ENCODE measurements at places on chromosomes 6 and 20.

DNA sequence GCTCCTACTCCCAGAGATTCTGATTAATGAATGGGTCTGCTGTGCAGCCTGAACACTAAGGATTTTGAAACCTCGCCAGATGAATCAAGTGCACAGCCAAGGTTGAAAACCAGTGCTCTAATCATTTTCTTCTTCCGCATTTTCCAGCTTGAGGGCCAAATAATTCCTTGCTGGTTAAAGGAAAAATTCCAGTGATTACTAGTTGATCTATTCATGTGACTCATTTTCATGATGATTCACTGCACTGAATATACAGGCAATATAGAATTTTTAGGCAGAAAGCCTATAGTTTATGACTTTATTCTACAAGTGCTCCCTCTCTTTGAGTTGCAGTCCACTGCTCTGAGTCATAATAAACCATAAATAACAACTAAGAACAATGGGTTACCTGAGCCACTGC, 80.6 kb upstream of the PROKR2 start:
- DNase-seq, result no peak

DNA sequence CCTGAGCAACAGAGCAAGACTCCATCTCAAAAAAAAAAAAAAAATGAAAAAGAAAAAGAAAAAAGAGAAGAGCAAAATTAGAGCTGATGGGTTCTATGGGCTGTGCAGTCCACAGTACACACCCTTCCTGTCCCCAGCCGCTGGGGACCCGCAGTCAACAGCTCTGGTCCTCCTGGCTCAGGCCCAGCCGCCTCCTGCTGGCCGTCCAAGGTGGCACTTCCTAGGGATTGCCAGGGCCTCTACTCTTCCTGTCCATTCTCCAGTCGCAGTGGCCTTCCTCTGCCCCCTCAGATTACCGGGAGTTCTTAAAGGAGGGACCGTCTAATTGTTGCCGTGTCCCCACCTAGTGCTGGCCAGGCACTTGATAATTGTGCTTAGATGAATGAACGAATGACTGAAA, 41.7 kb downstream of the TMEM242 start:
- no peak for DNase-seq

DNA sequence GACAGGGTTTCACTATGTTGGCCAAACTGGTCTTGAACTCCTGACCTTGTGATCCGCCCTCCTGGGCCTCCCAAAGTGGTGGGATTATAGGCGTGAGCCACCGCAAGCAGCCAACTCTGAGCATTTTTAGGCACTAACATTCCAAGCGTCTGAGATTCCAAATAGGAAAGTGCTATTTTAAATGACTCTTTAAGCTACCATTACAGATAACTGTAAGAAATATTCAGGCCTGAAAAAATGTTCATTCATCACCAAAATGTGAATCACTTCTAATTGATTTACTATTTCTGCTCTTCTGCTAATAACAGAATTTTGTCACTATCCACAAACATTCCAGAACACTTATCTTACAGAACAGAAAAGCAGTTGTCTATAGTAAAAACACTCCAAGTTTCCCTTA, 106.5 kb downstream of the BACH2 start:
- no peak for DNase-seq

- DNase-seq, result no peak
Measured at GRCh38 chr6:146289816-146290588, 253.6 kb upstream of the RAB32 start.

DNA sequence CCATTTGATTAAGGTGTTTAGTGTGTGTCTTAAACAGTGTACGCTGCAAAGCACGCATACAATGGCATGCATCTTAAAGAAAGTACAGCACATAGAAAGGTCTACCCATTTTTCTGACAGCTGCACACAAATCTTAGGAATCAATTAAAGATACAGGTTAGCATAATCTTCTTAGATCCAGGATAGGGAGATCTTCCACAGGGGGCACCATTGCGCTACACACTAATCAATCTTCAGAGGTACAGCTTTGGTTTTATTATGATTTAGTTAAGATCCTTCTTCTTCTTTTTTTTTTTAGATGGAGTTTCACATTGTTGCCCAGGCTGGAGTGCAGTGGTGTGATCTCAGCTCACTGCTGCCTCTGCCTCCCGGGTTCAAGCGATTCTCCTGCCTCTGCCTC, 63.7 kb upstream of the BEND3 start:
- no peak for DNase-seq

Data from GM10248 (cell line).